ENCODE measurements at places on chromosomes 3 and 15.

GRCh38 chr3:72288955-72289691 lies 504.2 kb upstream of the PROK2 start:
- DNase-seq, result peak; percentile 8

GRCh38 chr3:102400766-102401165 lies 34.0 kb upstream of the ZPLD1 start:
- no peak for DNase-seq

DNA sequence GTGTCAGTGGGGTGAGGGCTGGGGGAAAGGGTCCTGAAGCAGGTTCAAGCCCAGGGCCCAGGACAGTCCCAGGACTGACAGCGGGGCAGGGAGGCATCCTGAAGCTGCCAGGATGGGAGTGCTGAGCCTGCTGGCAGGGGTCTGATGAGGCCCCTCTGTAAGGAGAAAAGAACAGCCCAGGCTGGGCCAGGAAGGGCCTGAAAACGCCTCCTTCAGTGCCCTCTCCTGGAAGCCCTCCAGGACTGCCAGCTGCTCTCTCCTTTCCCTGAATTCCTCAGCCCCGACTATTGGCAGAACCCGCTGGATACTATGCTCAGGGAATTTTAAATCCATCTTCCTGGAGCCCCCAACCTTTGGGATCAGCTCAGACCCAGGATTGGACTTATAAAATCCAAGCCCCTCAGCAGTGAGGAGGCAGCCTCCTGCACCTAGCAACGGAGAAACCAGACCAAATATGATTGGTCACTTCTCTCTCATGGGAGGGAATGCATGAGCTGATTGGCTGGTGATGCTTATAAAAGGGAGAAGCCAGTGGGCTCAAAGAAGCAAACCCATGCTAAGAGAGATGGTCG lies 203.5 kb upstream of the LINGO1 start:
- no peak for DNase-seq

DNA sequence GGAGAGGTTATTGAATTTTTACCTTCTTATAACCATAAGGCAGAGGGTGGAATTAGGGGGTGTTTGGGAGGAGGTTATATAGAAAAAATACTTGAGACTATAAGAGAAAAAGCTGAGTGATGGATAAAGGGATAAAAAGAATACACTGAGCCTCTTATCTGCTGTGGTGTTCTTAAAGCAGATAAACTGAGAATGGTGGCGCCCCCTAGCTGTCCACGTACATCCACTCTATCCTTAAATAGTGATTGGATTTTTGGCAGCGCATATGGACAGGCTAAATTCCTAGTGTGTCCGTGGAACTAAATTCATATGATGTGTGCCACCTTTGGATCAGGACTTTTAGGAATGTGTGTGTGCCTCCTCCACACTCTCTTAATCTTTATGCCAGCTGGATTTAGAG lies 121.1 kb downstream of the OXSM start:
- peak; percentile 42 for DNase-seq

DNA sequence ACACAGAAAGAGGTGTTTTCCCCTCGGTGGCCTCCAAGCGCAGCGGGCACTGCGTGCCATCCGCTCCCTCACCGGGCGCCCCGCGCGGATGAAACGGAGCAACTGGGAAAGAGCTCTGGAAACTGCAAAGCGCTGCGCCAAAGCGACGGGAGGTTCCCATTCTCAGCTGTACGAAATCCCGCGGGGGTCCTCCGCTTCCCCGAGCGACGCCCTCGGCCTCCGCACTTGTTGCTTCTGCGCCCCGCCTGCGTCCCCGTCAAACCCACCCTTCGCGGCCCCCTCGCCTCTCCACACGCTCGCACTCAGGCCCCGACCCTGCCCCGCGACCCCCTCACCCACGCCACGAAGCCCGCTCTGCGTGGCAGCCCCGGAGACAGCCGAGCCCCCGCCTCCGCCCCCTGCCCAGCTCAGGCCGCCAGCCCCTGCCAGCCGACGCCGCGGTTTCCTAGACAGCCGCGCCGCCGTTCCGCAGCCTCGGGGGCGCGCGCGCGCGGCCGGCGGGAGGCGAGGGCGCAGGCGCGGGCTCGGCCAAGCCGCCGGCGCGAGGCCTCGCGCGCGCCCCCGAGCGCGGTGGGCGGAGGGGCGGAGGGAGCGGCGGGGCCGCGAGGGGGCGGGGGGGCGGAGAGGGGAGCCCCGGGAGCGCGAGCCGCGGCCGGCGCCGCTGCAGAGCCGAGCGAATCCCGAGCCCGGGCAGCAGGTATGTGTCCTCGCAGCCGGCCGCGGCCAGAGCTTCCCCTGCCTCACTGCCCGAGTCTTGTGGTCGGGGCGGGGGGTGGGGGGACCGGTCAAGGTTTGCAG lies at the start of gene TMEM266:
Gene TMEM266, plus strand, starts transcription at position 666 of the 798 bp plus-strand sequence. CDS start 74,279 bp downstream, outside the sequence.
- DNase-seq, result no peak

DNA sequence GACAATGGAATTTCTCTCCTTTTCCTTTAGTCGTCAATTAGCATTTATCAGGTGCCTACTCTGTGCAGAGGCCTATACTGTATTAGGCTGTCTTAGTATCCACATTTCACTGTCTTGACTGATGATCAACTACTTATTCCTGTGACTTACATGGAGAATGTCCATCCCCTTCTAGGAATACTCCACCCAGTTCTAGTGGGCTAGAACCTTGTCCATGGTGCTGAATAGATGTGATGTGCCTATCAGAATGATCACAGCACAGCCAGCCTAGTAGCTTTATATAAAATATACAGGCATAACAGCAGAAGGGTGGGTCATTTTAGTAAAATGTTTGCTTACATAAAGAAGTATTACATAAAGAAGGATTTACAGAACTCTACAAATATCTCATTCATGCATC lies 621.4 kb downstream of the PDCD6IP start:
- DNase-seq, result no peak

- DNase-seq, result no peak
These were observed 293.2 kb downstream of the FGF12 start for GRCh38 chr3:192434186-192434585.

- no peak for DNase-seq
These were observed 464 bp downstream of the GABRG3 start for GRCh38 chr15:26971271-26972018.

DNA sequence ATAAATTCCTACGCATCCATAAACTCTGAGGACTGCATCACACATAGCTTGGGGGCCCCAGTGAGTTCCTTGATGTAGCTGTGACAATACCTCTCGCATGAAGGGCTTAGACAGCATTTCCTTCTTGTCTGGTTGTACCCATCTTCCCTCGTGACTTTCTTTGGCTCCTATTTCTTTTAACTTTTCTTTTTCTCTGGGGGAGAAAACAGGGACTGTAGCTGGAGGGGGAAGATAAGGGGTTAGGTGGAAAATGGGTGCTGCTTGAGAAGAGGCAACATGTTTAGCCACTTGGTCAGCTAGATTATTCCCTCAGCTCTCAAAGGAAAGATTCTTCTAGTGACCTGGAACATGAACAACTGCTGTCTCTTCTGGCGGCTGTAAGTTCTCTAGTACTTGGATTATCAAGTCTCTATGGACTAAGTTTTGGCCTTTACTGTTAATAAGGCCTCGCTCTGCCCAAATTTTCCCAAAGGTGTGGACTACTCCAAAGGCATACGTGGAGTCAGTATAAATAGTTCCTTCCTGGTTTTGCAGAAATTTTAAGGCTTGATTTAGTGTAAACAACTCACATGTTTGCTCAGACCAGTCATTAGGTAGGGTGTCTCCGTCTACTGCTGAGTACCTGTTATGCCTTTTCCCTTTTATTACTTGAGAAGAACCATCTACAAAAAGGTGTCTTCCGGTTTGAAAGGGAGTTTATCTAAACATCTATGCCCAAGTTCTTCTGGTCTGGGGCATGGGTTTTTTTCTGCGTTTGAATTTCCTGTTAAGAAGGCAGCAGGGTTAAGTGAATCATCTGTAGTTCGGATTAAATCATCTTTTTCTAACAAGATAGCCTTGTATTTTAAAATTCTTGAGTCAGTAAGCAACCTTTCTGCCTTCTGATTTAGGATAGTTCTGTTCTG lies 21.0 kb upstream of the ATG7 start:
- no peak for DNase-seq

GRCh38 chr15:93500155-93500554 lies 411.1 kb upstream of the RGMA start:
- DNase-seq, result no peak

DNA sequence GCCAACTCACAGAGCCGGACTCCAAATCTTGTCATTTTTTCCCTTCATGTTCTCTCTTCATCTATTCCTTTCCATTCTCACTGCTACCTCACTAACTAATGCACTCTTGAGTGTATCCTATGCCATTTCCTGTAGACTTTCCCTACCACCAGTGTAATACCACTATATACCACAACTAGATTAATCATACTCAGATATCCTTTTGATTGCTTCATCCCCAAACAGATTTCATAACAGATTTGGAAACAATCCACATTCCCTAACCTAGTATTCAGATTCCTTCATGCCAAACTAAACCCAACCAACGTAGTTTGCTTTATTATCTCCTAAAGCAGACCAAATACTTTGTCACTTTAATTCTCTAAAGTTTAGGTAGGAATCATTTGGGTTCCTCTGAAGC lies 2.6 kb upstream of the PLOD2 start:
- DNase-seq, result no peak

- no peak for DNase-seq
These were observed 5.4 kb upstream of the ATP13A4 start for GRCh38 chr3:193560091-193560490.
